ENCODE measurements at places on chromosomes 12 and 14.

DNA sequence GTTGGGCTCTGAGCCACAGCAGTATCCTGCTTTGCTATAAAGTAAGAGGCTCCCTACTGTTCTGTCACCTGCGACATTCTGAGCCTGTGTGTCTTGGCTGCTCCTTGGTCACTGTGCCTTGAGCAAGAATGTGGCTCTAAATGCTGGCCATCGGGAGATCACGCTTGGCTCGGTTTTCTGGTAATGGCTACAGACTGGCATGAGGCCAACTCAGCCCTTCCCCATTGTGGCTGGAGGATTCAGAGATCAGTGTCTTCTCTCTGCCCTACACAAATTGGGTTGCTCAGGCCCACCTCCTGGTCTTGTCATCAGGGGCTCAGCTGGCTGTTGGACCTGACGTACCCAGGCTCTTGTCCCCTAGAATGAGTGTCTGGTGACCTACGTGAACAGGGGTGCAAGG is 94.5 kb downstream of the PLXNC1 start:
- no peak for DNase-seq

DNA sequence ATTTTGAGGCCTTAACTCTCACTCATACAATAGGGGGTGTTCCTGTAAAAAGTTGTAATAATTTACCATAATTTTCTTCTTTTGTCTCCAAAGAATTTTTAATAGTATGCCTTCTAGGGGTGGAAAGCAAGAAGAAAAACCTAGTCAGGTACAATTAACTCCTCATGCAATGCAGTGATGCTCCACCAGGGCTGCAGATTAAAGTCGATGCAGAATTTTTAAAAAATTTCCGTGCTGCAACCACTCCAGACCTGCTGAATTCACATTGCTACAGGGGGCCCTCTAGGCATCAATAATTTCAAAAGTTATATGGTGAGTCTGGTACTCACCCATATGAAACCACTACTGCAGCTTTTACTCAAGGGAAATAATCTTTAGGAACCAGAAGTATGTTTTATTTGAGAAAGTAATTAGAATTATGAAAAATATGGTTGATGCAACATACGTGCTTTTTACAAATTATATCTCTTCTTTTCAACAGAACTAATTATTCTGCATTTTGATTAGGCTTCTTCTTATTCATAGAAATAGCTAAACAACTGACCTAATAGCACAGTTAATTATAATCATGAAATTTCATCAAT is 353.2 kb downstream of the BCAT1 start:
- DNase-seq = peak; percentile 50

DNA sequence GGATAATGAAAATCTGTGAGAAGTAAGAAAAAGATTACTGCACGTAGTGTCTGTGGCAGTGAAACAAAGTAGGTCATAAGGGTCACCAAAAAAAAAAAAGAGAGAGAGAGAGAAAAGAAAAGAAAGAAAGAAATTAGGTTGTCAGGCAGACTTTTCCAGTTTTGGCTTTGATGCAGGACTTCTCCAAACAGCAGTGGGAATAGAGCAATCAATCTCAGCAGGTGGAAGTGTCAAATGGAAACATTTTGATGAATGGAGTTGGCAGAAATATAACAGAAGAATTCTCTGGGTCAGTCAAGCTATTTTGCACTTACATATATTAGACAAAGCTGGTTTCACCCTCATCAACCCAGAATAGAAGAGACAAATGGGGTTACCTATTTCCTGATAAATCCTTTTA is 745.8 kb downstream of the SLC6A15 start:
- no peak for DNase-seq

GRCh38 chr12:47636908-47637780 is 68.7 kb downstream of the RPAP3 start:
- no peak for DNase-seq

- no peak for DNase-seq
Measured at GRCh38 chr12:93514853-93515252, 47.5 kb downstream of the MRPL42 start.

- DNase-seq = no peak
Measured at GRCh38 chr14:45786266-45786665, 533.3 kb upstream of the MIS18BP1 start.

- DNase-seq = peak; percentile 56
Measured at GRCh38 chr12:7017870-7018349, 366 bp downstream of the LPCAT3 start.

GRCh38 chr14:23077962-23078361 is 17.0 kb downstream of the ACIN1 start:
- DNase-seq = no peak

GRCh38 chr12:103645202-103645601 is 58.1 kb downstream of the STAB2 start:
- no peak for DNase-seq

GRCh38 chr12:122533856-122534255 is 6.8 kb downstream of the KNTC1 start:
- no peak for DNase-seq

GRCh38 chr12:79452906-79453305 is 237.9 kb downstream of the PAWR start:
- no peak for DNase-seq

DNA sequence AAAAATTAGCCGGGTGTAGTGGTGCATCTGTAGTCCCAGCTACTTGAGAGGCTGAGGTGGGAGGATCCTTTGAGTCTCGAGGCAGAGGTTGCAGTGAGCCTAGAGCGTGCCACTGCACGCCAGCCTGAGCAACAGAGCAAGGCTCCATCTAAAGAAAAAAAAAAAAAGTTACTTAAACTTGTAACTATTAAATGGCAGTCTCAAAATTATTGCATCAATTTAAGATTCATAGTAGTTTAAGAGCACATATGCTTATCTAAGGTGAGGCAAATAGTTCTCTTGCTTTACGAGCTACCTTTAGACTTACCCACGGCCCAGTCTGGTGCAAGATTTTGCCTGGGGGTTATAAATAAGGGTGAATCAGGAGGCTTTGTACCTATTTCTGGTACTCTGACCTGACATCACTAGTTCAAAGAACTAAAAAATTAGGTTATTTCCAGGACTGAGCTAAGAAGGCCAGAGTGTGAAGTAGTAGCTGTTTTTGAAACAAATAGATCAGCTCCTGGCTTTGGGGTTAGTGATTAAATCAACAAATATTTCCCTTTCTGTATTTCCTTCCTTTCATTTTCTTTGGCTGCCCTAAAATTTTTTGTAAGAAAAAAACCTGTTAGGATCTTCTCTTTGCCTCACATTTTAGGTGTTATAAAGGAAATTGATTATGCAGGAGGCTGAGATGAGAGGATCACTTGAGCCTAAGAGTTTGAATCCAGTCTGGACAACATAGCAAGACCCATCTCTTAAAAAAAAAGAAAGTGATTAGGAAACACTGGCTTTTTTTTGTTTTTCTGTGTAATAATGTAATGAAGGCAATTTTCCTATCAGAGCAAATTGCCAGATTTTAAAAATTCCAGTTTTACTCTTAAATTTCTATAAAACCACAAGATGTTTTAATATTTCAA is 3.6 kb downstream of the MGAT2 start:
- no peak for DNase-seq

DNA sequence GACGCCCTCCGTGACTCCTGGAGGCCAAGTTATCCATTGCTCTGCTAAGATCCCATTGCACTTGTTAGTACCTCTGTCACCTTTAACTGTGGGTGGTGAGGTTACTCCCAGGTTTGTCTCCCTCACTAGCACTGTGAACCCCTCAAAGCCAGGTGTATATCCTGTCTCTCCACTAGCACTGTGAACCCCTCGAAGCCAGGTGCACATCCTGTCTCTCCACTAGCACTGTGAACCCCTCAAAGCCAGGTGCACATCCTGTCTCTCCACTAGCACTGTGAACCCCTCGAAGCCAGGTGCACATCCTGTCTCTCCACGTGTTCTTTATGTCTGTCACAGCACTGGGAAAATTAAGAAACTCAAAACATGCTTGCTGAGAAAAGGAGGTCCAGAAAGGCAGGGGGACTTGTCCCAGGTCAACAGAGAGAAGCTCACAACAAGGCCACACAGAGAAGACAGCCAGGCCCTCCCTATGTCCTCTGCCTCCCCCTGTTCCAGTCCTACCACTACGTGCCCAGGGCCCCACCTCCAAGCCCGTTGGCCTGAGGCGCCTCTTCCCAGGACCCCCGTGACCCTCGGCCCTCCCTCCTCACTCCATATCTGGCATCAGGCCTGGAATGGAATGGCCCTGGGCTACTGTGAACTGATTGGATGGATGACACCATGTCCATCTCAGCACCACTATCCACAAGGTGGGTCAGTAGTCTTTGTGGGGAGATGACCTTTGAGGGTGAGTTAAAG is 26.4 kb upstream of the FKBP4 start:
- no peak for DNase-seq

DNA sequence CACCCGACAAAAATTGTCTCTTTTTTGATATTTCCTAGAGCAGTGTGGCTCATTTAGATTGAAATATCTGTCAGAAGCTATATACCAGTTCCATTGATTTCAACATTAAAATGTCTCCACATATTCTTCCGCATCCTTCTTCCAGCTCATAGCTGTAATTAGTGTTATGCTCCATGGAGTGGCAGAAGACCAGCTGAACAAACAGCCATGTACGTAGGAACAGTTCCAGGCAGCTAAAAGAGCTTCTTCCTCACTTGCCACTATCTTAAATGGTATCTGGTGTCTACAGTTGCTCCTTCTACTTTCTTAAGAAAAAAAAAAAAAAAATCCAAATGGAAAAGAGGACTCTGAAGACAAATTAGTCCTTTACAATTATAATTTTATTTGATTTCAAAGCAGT is 848.0 kb downstream of the DIO2 start:
- DNase-seq = no peak
